ENCODE measurements at places on chromosomes 6 and 20.

DNA sequence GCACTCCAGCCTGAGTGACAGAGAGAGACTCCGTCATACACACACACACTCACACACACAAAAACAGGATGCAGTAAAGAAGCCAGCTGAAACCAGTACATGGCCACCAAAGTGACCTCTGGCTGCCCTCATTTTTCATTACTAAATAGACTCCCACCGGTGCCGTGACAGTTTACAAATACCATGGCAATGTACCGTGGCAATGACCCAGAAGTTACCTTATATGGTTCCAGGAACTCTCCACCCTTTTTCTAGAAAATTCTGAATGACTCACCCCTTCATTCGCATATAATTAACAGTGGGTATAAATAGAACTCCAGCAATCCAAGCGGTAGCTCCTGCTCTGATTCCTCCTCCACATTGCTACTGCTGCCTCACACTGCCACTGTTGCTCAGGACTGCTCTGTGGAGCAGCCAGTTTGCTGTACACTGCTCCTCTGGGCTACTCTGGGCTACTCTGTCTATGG, 57.7 kb downstream of the SNX5 start:
- no peak for DNase-seq

DNA sequence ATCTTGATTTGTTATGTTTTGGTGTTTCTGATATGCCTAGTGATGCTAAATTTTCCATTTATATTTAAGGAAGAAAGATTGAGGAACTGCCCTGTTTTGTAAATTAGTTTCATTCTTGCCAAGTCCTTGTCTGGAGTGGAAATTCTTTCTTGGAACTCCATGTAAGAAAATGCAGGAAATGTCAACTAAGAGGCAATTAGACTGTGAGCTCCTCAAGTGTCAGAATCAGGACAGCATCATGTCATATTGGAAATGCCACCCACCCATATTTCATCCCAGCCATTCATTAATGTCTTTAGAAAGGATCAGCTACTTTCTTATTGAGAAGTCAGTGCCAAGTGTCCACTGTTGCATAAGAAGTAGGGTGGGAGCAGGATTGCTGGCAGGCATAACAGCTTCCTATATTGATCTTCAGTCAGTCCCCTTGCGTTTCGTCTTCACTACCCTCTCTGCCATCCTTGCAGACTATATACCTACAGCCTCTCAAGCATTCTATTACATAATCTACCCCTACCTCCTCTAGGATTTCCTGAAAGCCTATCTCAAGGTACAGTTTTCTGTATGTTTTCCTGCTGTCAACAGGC, 42.4 kb downstream of the HAO1 start:
- no peak for DNase-seq

DNA sequence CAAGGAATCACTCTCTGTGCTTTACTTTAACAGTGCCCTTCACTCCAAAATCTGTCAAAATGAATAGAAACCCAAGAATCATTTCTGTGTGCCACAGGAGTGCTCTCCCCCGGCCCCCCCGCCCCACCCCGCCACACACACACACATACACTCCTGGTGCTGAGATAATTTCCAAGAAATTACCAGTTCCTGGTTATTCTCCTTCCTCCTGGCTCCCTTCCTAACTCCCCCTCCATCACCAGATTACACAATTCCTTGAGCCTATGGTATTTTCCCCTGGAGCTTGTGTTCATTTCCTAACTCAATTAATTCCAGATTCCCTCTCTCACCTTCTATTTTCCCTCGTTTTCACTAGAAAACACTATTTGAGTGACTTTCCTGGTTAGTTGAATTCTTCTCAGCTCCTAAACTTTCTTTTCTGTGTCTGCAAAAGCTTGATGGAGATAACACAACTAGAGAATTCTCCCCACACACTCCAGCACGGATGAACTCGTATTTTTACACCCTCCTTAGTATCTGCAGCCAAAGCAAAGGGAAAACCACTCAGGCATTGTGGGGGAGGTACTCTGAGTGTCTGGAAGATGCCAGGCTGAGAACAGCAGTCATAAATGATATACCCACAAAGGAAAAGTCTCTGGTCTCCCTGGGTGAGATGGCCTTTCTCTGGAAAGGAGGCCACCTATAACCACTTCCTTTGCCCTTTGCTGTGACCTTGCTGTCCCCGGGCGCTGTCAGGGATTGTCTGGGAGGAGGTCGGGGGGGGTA, 1.9 kb upstream of the SLC24A3 start:
- DNase-seq = no peak

DNA sequence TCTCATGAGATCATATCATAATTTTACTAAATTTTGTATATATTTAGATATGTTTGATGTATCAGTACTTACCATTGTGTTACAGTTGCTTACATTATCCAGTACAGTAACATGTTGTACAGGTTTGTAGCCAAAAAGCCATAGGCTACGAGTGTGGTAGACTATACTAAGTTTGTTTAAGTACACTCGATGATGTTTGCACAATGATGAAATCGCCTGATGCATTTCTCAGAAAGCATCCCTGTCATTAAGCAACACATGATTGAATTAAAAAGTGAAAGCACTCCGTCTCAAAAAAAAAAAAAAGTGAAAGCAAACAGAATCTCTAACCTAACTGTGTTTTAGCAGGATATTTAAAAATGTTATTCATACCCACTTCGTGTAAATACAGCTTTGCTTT, 104.9 kb upstream of the TFAP2D start:
- no peak for DNase-seq

GRCh38 chr6:37650071-37650481, 47.6 kb downstream of the MDGA1 start:
- no peak for DNase-seq

DNA sequence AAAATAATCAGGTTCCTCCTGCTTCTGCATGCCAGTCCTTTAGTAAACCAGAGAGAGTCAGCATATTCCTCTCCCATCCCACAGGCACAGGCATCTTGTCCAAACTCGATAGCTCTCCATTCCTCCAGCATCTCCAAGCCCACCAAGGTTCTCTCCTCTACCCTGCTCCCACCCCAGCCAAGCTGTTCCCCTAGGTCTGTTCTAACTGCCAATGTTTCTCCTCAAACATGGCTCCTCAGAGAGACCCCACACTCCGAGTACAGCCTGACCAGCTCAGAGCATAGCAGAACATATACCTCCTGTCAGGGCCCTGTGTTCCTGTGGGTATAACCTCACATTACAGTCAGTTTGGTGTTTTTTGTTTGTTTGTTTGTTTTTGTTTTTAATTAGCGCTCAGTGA, 177.8 kb downstream of the VEGFA start:
- DNase-seq = no peak

DNA sequence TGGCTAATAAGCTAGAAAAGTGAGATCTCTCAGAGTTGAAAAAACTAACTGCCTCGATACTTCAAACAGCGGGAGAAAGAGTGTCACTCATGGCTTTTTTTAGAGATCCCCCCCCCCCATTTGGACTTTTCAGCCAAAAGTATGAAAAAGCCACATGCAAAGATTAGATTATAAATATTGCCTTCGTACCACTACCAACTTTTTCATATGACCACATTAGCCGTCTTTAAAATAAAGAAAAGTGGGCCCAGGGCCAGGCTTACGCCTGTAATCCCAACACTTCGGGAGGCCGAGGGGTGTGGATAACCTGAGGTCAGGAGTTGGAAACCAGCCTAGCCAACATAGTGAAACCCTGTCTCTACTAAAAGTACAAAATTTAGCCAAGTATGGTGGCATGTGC, 4.4 kb downstream of the PGK2 start:
- no peak for DNase-seq

GRCh38 chr6:157693867-157694266, 129.2 kb upstream of the SNX9 start:
- no peak for DNase-seq

DNA sequence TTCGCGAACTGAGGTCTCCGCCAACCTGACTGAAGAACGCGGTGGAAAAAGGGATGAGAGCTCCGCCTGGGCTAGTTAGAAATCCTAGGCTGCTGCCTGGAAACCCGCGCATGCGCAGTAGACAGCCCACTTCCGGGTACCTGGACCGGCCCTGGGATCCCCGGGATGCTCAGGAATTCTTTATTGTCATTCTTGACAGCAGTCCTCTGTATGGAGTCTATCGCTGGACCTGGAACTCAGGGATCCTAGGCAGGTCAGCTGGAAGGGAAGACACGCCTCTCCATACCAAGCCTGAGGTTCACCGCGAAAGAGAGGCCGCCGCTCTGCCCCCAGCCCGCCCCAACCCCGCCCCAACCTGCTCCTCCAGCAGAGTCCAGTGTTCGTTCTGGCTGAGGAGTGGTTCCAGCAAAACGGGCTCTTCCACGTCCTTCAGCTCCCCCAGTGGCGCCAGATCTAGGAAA, 1379.2 kb upstream of the DEFB115 start:
- DNase-seq = no peak

GRCh38 chr6:94127716-94128115, 708.4 kb upstream of the EPHA7 start:
- DNase-seq = no peak

- no peak for DNase-seq
These were observed 83.0 kb downstream of the MAP3K4 start for GRCh38 chr6:161074496-161075121.

- no peak for DNase-seq
These were observed 142.2 kb upstream of the KCNG1 start for GRCh38 chr20:51165131-51165530.

DNA sequence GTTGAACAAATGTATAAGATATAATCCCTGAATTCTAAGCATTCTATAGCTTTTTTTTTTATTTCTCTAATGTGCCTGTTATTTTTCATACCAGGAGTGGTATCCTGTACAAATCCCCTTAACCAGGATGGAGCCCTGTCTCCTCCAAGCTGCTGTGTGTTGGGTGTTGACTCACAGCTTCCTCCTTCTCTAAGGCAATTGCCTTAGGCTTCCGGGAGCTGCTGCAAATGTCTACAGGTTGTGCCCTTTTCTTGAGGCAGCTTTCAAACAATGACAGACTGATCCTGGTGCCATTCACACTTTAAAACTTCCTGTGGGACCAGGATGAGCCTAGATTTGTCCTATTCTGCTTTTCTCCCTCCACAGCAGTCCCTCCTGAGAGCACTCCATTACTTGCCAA, 173.2 kb downstream of the BTBD3 start:
- DNase-seq = no peak

DNA sequence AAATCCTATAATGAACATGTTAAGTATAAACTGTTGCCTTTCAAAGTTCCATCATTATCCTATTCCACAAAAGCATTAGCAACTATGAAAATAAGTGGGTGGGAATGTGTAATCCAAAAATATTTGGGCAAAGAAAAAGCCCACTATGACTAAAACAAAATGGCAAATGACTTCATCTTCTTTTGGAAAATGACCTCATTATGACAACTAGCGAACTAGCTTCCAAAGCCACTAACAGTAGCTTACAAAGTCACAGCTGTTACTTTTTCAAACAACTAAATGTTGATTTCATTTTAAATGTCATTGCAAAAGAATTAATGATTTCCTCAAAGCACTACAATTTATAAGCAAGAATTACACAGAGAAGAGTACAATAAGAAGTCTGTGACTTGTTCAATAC, 49.8 kb upstream of the RUNX2 start:
- no peak for DNase-seq

DNA sequence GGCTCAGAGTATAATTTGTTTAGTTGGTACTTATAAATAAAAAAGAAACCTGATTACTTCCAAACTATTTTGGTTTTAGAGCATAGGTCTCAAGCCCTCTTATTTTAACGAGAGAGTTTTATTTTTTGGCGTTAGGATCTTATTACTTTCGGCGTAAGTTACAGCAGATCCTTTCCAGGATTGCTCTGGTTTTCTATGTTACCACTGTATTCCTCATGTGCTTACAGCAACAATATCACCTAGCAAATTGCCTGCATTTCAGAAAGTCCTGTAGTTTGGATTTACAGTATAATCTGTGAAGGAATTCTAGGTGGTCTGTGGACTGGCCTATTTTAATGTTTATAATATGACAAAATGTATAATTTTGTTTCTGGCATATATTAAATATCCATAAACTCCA, 54.1 kb downstream of the TRMT11 start:
- DNase-seq = no peak

- DNase-seq = no peak
These were observed 114.3 kb upstream of the PLEKHG1 start for GRCh38 chr6:150485161-150485958.

DNA sequence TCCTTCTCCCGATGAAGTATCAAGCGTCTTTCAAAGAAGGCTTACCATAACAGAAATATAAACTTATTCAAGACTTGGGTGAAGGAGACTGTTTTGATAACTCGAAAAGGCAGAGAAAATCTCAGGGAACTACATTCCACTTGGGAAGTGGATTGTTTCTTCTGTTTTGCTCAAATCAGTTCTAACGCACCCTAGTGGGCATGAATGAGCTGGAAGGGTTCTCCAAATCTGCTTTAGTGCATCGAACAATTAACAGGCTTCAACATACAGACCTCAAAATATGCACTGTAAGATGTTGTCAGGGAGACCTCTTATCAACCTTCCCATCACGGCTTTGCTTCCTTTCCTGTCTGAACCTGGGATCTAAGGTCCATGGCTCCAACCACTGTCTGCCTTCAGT, 392.5 kb downstream of the CD83 start:
- no peak for DNase-seq

- no peak for DNase-seq
These were observed 38.5 kb upstream of the OGFRL1 start for GRCh38 chr6:71250099-71250602.

DNA sequence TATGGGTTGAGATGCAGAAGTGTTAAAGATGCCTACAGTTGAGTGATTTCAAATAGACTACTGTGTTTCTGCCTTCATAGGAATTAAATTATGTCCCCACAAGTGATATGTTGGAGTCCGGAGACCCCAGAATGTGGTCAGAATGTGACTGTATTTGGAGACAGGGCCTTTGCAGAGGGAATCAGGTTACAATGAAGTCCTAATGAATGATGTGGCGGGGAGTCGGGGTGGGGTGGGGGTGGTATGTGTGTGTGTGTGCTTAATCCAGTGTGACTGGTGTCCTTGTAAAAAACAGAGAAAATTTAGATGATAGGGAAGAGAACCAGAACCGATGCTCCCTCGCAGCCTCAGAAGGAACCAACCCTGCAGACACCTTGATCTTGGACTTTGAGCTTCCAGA, 448.2 kb downstream of the QKI start:
- DNase-seq = no peak

- no peak for DNase-seq
These were observed 14.0 kb upstream of the HLA-F start for GRCh38 chr6:29709188-29709587.

DNA sequence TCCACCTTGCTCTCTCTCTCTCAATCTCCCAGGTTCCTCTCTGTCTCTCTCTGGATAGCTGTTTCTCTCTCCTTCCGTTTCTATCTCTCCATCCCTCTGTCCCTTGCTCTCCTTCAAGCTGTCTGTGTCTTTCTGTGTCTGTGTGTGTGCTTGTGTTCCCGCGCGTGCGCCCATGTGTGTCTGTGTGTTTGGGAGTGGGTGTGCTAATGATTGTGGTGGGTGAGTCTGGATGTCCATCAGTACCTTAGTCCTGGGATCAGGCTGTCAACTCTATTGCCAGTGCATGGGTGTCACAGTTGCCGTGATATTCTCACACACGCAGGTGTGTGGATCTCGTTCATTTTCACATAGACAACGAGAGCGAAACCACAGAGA, 1380.6 kb upstream of the DEFB115 start:
- DNase-seq = no peak

GRCh38 chr6:13001927-13002326, 285.4 kb downstream of the PHACTR1 start:
- DNase-seq = no peak

GRCh38 chr6:57301757-57302156, 15.7 kb upstream of the PRIM2 start:
- DNase-seq = no peak
